ENCODE measurements at places on chromosomes 4 and X.

DNA sequence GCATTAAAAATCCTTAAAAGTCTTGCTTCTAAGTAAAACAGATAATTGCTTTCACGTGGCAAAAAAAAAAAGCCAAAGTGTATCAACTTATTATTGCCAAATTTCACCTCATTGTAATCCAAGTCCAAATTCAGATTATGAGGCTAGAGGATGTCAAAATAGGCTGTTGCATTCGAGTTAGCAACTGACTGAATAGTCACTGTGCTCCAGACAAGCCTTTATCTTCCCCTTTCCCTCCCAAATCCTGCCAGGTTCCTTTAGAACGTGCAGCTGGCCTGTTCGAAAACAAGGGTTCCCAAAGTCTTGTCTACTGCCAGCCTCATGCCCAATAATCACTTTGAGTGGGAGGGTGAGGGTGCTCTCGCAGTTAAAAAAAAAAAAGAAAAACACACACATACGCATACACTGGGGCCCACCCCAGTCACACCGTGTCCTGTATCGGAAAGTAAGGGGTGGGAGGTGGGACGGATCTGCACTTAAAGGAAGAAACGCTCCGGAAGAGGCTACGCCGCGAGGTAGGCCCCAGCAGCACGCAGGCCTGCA is 603 bp downstream of the MAD2L1 start:
- DNase-seq, result no peak

- DNase-seq, result no peak
These were observed 24.3 kb downstream of the CFAP97 start for GRCh38 chr4:185179488-185179887.

- DNase-seq, result no peak
These were observed 140.6 kb upstream of the SPRY1 start for GRCh38 chr4:123255971-123256370.

- no peak for DNase-seq
These were observed 127.2 kb downstream of the ARHGEF9 start for GRCh38 chrX:63657821-63658220.

DNA sequence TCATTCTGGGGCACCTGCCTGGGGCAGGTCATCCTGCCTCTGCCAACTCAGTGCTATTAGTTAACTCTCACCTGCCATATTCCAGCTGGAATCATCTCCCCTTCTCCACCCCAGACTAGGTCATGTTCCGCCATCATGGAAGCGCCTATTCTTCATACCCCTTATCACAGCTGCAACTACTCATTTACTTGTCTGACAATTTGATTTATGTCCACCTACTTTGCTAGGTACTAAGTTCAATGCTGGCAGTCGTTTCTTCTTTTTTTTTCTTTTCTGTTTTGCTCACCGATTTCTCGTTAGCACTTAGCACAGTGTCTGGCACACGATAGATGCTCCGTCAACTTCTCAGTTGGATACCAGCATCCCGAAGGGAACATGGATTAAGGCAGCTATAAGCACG is 1.1 kb upstream of the FMR1 start:
- no peak for DNase-seq

DNA sequence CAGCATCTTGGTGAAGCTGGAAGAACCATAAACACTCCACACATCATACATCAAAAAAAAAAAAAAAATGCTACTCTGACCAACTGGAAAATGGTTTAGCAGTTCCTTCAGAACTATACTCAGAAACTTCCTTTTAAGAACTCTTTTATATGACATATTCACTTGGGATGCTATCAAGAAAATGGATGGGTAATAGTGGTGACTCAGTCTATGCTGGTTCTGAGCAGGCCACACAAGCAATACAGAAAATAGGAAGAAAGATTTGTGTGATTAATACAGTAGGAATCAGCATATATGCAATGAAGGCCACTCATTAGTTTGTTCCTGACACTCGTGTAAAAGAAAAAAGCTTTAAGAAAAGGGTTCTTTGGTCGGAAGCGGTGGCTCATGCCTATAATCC is 123.5 kb upstream of the FAT4 start:
- no peak for DNase-seq

GRCh38 chr4:83631066-83631465 is 95.2 kb downstream of the GPAT3 start:
- no peak for DNase-seq

DNA sequence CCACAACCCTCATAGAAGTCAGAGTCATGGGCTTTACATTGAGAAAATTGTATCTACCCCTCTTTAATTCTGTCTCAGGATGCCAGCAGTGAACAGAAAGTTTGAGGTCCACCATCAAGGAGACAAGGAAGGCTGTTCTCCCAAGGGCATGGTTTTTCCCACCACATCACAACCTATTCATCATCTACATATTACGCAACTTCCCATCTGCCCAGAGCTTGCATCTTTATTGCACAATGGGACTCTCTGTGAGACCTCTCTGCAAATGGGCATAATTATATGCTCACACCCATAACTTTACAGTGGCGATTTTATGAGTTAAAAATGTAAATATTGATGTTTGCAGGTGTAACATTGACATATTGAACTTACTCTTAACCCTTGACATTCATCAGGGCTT is 38.9 kb downstream of the PAGE2 start:
- no peak for DNase-seq

DNA sequence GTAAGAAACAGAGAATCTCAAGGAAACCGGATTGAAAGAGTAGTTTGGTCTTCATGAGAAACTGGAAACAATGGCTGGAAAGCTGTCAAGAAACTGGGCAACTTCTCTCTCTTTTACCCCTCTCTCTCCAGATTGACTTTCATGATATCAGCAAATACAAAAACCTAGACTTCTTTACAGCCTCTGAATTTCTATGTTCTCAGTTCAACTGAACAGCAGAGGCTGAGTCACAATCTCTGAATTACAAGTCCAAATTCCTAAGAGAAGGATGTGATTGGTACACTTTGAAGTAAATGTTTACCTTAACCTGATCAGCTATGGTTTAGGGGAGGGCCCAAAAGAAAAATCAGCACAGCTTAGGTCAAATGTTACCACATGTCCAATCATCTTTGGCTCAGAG is 974.9 kb downstream of the RPA4 start:
- DNase-seq, result no peak

GRCh38 chr4:17511051-17511450 is 839 bp downstream of the QDPR start:
- DNase-seq, result no peak

GRCh38 chr4:165476214-165477098 is 97.6 kb downstream of the CPE start:
- DNase-seq, result no peak

- peak; percentile 20 for DNase-seq
These were observed 626 bp upstream of the FRAS1 start for GRCh38 chr4:78056265-78057129.

GRCh38 chrX:46278572-46278971 is 266.6 kb downstream of the ZNF674 start:
- DNase-seq, result no peak

- no peak for DNase-seq
These were observed 94.5 kb upstream of the ZNF827 start for GRCh38 chr4:146033149-146033548.

- no peak for DNase-seq
These were observed 21.4 kb upstream of the SCRG1 start for GRCh38 chr4:173420324-173420752.

- DNase-seq, result no peak
These were observed 72.1 kb upstream of the ETNPPL start for GRCh38 chr4:108834835-108835384.

GRCh38 chrX:154595559-154596249 is 10.8 kb downstream of the CTAG1A start:
- DNase-seq, result no peak

- DNase-seq, result no peak
These were observed 889 bp downstream of the MGARP start for GRCh38 chr4:139278912-139279759.

- no peak for DNase-seq
These were observed 95.7 kb downstream of the CPZ start for GRCh38 chr4:8688041-8688907.

GRCh38 chr4:86032476-86033022 is 327.3 kb downstream of the MAPK10 start:
- DNase-seq, result no peak

- DNase-seq, result no peak
These were observed at the start of gene CXorf65 for GRCh38 chrX:71106427-71106826. TSS of gene CXorf65 (minus strand) at chrX:71106740. CDS start at chrX:71106556, 184 bp downstream.

GRCh38 chr4:57875829-57876392 is 765.7 kb upstream of the IGFBP7 start:
- DNase-seq, result no peak

DNA sequence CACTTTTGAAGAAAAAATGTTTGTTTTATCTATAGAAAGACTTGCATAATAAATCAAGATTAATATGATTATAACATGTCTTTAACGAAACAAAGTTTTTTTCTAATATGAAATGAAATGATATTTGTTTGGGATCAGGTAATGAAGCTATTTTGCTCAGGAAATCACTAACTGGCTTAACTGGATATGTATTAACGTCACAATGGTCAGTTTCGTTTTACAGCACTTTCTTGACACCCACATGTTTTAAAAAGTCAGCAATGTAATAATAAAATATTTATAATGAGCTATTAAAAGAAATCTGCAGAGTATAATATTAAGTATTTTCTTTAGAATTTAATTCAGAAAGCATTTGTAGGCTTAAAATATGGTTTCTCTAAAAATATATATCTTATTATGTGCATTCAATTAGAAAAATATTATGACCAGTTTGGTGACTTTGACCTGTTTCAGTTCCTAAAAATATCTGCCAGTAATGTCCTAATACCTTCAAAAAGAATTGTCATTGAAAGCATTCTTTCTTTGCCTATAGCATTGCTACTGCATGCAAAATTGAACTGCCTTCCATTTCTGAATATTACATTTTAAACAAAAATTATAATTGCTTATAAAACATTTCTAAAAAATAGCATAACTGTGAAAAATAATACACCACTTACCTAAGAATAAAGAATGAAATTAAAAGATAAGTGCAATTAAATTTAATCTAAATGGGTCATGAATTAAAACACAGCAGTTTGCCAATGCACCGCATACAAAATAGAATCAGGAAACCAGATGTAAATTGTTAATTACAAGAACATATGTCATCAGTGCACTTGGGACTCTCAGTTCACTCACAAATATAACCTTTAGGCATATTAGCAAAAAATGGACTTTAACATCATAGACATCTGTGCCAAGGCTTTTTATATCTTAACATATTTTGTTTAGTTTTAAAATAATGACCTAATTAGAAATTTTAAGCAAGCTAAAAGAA is 31.6 kb downstream of the TIGD2 start:
- DNase-seq, result no peak
